ENCODE measurements at places on chromosomes 11 and 22.
A peak's percentile ranks its signal among the peaks of the same experiment; 100 is the strongest.

DNA sequence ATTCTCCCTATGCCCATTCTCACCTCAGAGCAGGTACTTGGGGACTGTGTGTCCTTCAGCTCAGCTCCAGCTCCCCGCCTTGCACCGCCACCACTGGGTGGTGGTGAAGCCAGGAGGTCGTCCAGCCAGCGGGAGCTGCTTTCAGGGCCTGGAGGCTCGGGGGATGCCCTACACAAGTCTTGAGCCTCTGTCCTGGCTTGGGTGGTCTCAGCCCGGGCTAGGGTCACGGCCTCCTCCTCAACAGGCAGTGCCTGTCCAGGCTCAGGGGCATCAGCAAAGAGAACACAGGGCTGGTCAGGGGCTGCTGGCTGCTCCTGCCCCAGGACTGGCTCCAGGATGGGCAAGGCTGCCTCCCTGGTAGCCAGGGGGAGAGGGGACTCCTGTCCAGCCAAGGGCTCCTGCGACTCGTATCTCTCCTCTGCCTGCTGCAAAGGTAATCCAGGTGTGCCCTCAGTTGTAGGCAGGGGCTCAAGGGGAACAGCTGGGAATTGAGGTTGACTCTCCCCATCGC is 12.2 kb downstream of the TNKS1BP1 start:
- no peak for DNase-seq

- no peak for DNase-seq
Measured at GRCh38 chr11:35234460-35235156, 95.6 kb downstream of the CD44 start.

- DNase-seq = no peak
Measured at GRCh38 chr22:37298748-37299495, 16.6 kb downstream of the CYTH4 start.

GRCh38 chr22:40036591-40037225 is 42.0 kb downstream of the FAM83F start:
- peak; percentile 62 for DNase-seq

DNA sequence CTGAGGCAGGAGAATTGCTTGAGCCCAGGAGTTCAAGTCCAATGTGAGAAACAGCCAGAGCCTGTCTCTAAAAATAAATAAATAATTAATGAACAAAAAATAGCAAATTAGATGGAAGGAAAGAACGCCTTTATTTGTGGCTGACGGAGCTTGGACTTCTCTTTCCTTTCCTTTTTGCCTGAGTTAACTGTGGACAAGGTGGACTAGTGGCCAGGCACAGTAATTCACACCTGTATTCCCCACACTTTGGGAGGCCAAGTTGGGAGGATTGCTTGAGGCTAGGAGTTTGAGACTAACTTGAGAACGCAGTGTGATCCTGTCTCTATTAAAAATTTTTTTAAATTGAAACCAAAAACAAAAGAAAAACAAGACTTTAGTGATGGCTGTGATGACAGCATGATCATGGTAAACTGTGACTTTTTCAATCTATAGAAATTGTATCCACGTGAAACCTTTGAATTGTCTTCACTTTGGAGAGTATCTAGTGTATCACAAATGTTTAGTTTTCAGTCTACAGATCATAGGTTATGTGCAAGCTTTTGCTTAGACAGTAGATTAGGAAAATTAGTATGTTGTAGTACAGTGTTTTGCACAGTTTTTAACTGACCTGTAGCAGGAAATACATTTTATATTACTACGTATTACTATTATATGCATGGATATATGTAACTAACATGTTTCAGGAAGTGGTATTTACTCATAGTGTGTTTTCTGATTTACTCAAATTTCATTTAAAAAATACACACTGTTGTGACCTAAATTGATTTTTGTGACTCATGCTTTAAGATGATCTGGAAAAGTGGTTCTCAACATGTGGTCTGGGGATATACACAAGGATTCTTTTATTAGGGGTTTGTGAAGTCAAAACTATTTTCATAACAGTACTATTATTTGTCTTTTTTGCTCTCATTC is 42.1 kb downstream of the KDM2A start:
- DNase-seq = peak; percentile 43

DNA sequence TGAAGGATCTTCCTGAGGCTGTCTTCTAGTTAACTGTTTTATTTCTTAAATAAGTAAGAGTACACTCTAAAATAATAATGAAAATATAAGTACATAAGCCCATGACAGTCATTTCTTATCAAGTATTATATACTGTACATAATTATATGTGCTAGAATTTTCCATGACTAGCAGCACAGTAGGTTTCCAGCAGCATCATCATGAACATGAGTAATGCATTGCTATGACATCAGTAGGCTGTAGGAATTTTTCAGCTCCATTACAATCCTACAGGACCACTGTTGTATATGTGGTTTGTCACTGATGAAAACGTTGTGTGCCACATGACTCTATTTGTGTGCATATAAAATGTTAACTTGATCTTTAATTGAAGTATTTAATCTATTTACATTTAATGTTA is 22.0 kb downstream of the ZNF202 start:
- peak; percentile 61 for DNase-seq

- DNase-seq = peak; percentile 17
Measured at GRCh38 chr11:115528225-115528624, 24.0 kb upstream of the CADM1 start.

- DNase-seq = no peak
Measured at GRCh38 chr22:49278340-49278739, 549.3 kb downstream of the BRD1 start.

DNA sequence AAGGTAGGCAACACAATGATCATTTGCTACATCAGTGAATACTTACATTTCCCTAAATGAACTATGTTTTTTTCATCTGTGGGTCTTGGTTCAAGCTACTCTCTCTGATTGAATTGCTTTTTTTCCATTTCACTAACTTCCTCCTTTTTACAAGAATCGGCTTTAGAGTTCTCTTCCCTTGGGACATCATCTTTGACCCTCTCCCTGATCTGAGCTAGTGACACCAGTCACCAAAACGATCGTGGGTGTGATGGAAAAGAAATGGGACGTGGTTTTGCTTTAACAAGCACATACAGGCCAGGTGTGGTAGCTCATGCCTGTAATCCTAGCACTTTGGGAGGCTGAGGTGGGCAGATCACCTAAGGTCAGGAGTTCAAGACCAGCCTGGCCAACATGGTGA is 129.9 kb downstream of the WT1 start:
- DNase-seq = no peak

DNA sequence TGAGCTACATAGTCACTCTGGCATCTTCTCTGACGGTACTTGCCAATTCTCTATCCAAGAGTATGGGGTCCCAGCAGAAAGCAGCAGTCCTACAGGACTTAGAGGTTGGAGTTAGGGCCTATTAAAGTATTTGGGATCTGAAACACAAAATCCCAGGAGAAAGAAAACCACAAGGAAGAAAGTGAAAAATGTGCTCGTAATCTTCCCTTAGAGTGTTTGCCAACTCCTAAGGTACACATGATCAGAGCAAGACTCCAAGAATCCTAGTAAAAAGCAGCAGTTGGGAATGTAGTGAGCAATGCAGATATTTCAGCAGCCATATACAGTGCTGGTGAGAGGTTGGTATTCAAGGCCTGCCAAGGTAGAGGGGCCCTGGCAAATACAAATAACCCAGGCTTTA is 71.6 kb downstream of the EXT2 start:
- no peak for DNase-seq

- no peak for DNase-seq
Measured at GRCh38 chr11:13972043-13972910, 9.8 kb downstream of the SPON1 start.

DNA sequence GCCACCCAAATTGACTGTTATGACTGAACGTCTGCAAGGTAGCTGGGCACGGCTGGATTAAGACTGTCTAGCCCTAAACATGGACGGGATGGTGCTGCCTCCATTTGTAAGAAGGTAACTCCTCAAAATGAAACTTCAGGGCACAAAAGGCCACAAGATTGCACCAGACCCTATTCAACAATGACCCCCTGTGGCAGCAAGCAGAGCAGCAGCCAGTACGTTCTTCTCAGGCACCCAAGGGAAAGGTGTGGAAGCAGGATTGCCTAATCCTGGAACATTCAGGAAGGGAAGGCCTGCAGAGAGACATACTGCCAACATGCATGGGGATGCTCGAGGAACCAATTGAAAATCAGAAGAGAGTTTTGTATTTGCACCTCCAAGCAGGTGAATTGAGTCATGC is 4.5 kb upstream of the TBX10 start:
- DNase-seq = no peak

- no peak for DNase-seq
Measured at GRCh38 chr11:78291503-78292108, 102.9 kb downstream of the USP35 start.

DNA sequence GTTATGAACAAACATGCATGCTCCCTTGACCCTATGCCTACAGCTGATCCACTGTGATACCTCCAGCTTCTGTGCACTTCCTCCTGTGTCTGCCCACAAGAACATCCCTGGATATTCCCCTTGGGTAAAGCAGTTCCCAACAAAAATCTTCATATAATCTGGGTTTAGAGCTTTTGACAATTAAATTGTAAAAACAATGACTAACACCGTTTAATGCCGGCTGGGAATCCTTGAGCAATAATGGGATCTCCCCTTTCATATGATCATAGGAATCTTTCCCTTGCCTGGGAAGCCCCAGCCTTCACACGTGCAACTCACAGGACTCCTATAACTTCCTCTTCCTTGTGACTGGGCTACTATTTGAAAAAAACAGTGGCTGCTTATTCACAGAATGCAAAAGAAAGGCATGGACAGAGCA is 6.3 kb upstream of the ZC3H12C start:
- DNase-seq = peak; percentile 52

GRCh38 chr11:62543680-62544444 is 2.7 kb downstream of the AHNAK start:
- no peak for DNase-seq

- no peak for DNase-seq
Measured at GRCh38 chr22:49929211-49929979, 11.0 kb downstream of the CRELD2 start.

GRCh38 chr11:102891736-102892135 is 17.0 kb upstream of the MMP12 start:
- peak; percentile 39 for DNase-seq
